Activated CD4-positive, alpha-beta T cell treated with anti-CD3 and anti-CD28 coated beads, Interleukin-2, amount 50 U/mL, for 1 hour (primary cell): ENCODE measurements at places on chromosomes 3 and 15.

DNA sequence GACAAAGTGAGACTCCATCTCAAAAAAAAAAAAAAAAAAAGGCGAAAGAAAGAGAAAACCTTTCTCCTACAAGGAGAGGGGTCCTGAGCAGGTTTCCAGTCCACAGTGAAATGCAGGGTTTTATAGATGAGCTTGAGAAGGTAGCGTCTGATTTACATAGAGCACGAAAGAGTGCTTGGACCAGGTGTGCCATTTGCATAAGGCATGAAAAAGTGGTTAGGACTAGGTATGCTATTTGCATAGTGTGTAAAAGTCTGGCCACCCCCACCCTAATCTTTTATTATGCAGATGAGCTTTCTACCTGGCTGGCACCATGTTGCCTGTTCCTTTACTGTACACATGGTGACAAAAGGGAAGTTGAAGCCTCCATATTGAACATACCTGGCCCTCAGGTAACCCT lies 13.6 kb upstream of the RNU6-1 start:
- DNase-seq = no peak

GRCh38 chr15:81751256-81751655 lies 294.6 kb downstream of the MEX3B start:
- no peak for DNase-seq

DNA sequence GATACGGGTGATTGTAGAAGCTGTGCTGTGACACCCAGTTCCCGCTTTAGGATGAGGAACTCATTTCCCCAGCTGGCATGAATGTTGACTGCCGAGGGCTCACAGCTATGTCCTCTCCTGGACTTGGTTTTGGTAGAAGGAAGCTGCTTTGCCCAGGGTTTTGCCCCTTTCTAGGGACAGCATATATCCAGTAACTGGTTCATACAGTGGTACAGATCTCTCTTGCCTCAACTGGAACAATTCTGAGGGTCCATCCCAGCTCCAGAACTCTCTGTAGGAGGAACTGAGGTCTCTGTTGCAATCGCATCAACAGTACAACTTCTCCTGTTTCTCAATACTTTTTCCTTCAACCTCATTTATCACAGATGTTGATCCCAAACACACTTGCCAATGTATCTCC lies 54.5 kb upstream of the FNDC3B start:
- no peak for DNase-seq

DNA sequence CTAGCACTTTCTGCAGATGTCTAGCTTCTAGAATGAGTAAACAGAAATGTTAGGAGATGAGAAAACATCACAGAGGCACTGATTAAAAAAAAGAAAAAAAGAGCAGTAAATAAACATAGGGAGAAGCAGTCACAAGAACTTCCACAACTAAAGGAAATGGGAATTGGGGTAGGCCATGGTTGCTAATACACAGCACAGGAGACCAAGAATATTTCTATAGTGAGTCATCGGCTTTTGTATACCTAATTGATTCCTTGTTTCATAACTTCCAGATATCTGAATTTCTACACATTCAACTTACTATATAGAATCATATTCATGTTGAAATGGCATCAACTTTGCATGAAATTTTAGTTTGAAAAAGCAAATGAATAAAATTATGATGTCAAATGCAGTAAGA lies 47.3 kb upstream of the TCF12 start:
- no peak for DNase-seq

DNA sequence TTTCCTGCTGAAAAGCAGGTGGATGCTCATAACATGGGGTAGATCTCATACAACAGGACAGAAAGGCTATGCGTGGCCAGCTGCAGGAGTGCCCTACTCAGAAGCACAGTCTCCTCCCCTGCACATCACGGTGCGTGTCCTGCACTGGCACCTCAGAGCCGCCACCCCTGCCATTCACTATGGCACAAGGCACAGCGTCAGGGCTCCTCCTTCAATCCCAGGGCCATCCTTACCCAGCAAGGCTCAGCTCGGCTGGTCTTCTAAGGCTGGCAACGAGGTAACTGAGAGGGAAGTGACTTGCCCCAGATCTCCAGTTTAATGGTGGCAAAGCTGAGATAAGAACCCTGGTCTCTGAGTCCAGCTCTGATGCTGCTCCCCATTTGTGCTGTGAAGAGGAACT lies 97.1 kb downstream of the CPN2 start:
- DNase-seq = no peak

- no peak for DNase-seq
Measured at GRCh38 chr3:196120291-196120951, 38.5 kb upstream of the TFRC start.

DNA sequence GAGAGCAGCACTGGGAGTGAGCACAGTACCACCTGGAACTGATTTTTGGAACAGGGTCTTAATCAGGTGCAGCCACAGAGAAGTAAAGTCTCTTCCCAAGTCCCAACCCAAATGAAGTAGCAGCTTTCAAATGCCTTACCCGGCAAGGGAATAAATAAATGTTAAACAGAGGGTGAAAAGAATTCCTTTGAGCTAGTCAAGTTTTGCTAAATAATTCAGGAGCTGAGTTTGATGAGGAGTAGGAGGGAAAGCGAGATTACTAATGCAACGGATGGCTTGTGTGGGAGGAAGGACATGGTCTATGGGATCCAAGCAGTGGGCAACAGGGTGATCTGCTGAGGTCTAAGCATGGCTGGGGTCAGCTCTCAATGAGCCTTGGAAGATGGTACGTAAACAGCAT lies 204.5 kb upstream of the ST8SIA2 start:
- DNase-seq = no peak

GRCh38 chr3:99997293-99997692 lies 117.0 kb downstream of the FILIP1L start:
- no peak for DNase-seq

DNA sequence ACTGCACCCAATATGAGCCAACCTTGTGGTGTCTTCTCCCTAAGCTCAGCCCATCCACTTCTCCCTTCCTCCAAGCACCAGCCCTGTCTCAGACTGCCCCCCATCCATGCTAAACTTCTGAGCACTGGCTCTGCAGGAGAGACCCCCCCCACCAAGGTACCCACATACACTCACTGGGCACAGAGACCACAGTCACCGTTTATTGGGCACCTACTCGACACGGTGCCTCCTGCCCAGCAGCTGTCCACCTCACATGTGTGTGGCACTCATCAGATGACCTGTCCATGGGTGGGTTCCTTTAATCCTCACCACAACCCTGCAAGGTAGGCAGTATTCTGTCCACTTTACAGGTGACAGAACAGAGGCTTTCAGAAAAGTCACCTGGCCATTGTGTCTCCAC lies 22.3 kb upstream of the SFMBT1 start:
- no peak for DNase-seq

- no peak for DNase-seq
Measured at GRCh38 chr3:55065331-55065730, 137.5 kb upstream of the LRTM1 start.

- DNase-seq = no peak
Measured at GRCh38 chr3:139477710-139478640, 1.7 kb upstream of the RBP2 start.

DNA sequence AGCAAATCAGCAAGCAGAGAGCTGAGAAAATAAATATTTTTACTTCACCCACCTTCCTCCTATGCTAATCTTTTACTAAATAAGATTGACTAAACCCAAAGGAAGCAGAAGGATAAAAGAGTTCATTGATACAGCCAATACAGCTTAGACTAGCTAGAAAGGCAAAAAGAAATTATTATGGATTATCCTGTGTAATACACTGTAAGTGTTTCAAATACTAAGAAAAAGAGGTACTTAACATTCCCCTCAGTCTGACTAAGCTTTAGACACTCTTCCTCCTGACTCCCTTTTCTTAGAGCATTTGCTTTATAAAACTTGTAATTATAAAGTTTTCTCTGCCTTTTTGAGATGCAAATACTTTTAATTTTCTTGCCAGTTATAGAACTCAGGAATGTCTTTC lies 848.9 kb upstream of the CADM2 start:
- no peak for DNase-seq

GRCh38 chr3:39294446-39295183 lies 14.8 kb upstream of the CX3CR1 start:
- DNase-seq = no peak

DNA sequence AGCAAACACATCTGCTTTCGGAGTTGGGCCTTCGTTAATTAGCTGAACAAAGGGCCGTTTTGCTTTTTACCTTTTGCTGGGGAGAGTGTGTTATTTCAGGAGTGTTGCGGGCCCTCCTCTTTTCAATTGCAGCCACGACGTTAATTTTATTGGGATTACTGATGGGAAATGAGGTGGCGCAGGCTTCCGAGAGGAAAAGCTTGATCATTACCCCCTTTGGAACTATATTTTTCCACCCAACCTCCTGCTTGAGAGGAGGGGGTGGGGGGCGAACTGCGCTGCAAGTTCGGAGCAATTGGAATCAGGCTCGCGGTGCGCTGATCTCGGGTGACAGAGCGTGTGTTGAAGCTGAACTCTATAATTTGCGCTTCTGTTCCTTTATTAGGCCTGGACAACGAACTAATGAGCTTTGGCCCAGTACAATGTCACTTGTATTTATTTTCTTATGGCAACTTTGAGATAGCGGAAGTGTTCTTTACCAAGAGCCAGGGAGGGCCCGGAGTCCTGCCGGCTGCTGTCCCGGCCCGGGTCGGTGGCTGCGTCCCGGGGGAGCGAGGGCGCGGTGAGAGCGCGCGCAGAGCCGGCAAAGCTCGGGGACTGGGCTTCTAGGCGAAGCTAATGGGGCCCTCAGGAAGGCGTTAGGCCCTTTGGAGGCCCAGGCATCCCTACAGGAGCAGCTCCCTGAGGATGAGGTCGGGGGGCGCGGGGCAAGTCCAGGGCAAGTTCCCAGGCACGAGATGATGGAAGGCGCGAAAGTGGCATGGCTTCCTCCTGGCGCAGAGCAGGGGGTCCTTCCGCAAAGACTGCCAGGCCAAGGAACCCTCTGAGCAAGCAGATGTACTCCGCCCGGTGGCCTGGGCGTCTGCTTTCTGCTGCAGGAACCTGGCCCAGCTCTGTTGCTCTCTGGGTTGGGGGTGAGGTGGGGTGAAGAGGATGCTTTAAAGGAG lies 12.9 kb downstream of the NR2F2 start:
- DNase-seq = no peak

DNA sequence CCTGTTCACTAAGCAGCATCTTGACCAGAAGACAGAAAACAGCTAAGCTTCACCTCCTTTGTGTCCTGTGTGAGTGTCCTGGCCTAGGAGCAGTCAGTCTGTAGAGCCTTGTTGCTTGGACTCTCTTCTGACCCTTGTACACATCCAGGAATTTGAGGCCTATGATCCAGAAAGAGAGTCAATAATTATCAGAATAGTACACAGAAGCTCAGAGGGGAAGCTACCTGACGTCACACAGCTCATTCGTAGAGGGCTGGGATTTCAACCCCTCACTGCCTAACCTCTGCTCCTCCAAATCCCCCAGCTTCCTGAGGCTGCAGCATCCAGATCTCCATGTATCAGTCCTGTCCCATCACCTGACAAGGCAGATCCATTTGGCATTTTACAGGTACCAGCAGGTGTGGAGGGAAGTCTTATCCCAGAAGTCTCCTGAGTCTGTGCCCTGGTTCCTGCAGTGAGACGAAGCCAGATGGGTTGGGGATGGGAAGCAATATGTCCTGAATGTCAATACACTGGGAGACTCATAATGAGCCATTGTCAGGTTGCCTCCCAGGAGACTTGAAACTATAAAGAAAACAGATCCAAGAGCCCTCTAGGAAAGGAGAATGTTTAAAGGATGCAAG lies 203.1 kb downstream of the MINAR1 start:
- DNase-seq = no peak

DNA sequence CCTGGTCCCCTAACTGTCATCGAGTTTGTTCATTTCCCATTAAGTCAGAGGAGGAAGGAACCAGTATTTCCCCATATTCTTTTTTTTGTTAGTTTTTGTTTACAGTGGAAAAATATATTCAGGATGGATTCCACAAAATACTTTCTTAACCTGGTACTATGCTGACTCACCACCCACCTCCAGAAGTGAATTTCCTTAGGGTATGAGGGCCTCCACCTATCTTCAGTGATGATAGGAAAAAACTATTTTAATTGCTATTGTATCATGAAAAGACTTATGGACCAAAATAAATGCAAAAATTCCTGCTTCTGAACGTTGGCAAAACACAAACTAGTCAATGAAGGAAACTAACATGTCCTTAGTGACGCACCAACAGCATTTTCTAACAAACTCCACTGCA lies 64.2 kb upstream of the FOXP1 start:
- DNase-seq = no peak
